ENCODE measurements at places on chromosomes 2 and 18.

- peak; percentile 64 for DNase-seq
Observed at GRCh38 chr2:46335391-46336282, 38.4 kb downstream of the EPAS1 start.

- peak; percentile 73 for DNase-seq
Observed at GRCh38 chr2:182372661-182373060, 54.2 kb downstream of the PDE1A start.

DNA sequence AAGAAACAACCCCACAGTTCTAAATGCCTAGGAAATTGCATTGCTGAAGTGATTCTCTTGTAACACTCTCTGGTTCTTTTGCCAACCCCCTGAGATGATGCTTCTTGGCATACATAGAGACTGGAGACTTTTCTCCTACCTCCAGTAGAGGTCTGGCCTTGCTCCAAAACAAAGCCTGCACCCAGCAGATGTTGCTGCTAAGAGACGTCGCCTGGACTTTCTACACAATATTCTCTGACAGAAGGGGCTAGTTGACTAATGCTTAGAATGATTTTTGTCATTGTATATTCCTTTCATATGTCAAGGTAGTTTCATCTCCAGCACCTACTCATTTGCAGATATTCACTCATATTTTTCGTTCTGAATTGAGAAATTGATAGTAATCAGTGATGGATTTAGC, 24.6 kb downstream of the SOWAHC start:
- no peak for DNase-seq

DNA sequence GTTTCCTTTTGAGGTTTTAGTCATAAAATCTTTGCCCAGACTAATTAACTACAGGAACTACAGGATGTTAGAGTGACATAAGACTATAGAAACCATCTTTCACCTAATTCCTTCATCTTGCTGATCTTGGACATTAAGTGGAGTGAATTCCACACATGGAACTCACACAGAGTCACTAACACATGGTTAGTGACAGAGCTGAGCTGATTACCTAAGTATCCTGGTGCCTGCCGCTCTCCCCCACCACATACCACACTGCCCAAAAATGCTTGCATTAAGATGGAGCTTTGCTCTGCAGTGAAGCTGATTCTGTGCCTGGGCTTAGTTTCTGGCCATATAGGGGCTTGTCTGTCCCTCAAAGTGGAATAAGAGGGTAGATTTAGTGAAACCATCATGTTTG, 332.9 kb upstream of the NT5C1B start:
- no peak for DNase-seq

DNA sequence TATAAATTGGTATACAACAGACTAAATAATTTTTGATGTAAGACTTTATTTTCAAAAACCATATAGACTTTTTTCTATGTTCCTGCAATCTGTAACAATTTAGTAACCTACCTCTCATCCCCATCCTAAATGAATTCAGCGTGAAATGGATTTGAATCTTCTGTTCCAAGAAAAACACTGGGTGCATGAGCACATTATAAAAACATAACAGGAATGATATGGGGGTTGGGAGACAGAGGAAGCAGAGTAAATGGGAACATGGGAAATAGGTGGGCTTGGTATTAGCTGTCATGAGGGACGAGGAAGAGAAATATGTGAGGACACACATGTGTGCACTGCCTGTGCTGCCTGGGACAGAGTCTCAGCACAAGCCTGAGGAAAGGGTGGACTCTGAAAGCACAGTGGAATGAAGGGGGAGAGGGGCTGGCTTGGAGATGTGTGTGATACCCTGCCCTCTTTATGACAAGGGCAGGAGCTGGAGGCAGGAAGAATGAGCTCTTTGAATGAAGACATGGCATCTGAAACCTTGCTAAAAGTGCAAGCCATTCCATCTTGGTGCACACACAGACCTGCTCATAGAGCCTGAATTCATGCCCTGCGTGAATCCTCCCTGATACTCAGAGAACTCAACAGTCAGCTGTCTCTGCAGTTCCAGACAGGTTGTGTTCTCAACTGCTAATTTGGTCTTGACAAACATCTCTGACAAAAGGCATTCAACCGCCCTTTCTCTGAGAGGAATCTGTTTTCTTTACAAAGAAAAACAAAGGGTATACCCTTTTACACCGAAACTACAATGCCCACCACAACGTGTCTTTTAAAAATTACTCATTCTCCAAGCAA, 66.6 kb downstream of the EPB41L3 start:
- DNase-seq: no peak

- DNase-seq: no peak
Observed at GRCh38 chr2:43136876-43137275, 89.5 kb downstream of the ZFP36L2 start.

DNA sequence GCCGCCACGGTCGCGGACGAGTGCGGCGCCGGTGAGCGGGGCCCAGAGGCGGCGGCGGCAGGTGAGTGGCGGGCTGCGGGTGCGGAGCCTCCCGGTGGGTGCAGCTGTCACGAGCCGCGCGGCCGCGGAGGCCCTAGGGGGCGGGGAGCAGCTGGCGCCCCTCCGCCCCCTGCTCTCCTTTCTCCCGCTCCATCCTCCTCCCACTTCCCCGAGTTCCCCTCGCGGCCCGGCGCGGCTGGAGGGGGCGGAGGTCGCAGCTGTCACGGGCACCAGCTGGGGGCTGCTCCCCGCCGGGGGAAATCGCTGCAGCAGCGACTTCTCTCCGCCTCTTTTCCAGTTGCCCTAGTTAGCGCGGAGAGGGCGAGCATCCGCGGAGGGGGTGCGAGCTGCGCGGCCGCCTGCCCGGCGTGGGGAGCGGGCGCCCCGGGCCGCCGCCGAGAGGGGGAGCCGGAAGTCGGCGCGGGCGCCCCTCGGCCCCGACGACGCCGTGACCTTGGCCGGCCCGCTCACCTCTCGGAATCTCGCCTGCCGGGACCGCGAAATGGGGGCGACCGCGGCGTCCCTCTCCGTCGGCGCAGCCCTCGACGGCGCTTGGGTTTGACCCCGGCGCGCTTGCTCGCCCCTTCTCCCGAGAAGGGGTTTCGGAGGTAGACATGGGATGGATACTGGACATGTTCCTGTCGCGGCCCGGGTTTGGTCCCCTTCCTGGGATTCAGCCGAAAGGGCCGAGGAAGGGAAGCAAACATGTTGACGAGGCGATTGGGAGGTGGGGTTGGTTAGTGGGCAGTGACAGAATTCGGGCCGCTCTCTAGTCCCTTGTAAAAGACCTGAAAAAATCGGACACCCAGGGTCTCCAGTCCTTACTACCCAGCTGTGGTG, 727 bp downstream of the NCOA1 start:
- peak; percentile 73 for DNase-seq

- DNase-seq: no peak
Observed at GRCh38 chr2:36783246-36783645, 86.7 kb downstream of the VIT start.

DNA sequence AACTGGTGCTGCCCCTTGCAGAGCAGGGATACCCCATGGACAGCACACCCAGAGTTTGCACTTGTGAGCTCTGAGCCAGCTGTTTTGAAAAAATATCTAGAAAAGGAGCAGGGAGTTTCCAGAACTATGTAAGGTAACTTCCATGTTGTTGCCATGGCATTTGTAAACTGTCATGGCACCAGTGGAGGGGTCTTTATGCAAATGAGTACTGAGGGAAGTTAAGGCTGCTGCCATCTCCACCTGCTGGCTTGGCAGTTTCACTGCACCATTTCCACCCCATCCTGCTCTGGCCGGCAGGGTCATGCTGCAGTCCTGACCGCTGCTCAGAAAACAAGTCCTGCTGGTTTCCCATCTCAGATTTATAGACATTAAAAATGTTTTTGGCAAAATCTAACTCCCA, 52.3 kb upstream of the SNTG2 start:
- DNase-seq: no peak

GRCh38 chr2:215107216-215108056, 31.0 kb downstream of the ABCA12 start:
- no peak for DNase-seq

DNA sequence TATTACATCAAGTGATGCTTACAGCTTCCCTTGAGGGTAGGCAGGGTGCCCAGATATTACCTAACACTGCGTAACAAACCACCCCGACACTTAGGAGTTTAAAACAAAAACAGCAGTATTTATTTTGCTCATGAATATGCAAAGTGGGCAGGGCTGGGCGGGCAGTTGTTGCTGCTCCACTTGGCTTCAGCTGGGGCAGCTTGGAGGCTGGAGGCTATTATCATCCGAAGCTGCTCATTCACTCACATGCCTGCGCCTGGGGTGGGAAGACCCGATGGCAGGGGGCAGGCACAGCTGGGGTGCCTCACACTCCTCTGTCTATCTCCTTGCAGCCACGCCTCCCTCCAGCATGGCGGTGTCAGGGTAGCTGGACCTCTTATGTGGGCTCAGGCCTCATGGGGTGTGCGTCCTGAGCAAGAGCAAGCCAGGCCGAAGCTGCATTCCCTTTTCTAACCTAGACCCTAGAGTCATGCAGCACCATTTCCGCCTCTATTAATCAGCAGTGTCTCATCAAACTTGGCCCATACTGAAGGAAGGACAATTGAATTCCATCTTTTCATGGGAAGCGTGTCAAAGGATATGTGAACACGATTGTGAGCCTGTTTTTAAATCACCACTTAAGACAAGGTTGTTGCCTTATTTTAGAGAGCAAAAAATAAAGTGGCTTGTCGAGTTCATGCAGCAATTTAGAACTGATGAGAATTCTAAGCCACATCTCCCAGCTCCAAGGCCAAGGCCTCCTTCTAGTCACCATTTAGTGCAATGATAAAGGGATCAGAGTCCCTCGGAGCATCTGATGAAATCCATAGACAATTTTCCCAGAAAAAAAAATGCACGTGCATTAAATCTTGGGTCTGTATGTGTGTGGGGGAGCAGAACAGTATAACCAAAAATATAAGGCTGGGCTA, 54.9 kb downstream of the SDC1 start:
- DNase-seq: no peak

- no peak for DNase-seq
Observed at GRCh38 chr2:27960237-27960912, 69.8 kb downstream of the BABAM2 start.

DNA sequence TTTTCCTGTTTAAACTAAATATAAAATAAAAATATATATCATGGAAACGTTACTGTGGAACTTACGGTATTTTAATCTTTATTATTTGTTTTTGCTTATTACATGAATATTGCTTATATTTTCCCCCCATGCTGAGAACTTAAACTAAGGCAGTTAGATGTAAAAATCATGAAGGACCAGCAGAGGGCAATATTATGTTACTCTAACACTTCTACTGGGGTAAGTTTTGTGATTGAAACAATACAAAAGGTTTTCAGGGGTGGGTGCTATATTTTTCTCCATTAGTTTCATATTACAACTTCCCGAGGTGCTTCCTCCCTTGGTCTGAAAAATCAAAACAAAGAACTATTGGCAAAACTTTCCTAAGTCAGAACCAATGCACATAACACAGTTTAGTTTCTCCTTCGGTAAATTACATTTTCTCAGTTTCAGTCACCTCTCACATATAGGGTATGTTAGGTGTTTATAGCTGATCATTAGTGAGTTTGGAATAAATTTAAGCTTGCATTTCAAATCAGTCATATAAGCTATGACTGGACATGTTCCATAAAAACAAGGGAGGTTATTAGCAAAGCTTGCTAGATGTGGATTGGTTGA, 54.8 kb downstream of the ZNF407 start:
- no peak for DNase-seq

GRCh38 chr2:41877114-41877678, 170.6 kb upstream of the PKDCC start:
- no peak for DNase-seq

Measured in tibial artery (tissue), 4 donors.